ENCODE measurements at places on chromosomes 4 and X.

- no peak for DNase-seq
These were observed 304.2 kb downstream of the ARHGAP24 start for GRCh38 chr4:85779165-85779564.

DNA sequence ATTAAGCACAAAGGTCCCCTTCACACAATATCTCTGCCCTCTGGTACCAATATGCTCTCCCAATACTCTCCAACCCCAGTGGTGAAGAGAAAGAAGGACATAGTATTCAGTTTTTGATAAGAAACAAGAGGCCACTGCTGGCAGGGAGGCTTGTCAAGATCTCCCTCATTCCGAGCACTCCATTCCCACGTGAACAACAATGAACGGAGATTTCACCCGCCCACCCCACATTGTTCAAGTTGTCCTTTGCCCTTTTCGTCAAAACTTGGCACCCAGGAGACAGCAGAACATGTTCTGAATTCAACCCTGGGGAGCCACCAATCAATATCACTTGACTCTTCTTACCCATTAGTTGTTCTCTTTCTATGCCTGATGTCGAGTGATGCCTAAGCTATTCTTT, 54.2 kb upstream of the SLC25A4 start:
- no peak for DNase-seq

GRCh38 chr4:27666943-27667342, 806.3 kb downstream of the STIM2 start:
- DNase-seq: no peak

DNA sequence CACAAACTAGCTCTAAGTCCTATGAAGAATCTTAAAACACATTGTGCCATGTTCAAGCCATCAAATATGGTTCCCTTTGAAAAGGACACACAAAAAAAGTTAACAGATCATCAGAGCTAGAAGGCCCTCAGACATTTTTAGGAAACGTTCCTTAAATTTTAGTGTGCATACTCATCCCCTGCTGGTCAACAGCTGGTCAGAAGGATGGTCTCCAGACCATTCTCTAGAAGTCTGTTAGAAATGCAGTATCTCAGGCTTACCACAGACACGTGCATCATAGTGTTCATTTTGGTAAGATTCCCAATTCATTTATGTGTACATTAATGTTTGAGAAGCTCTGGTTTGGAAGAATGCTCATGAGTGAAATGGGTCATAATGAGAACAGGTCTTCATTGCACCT, 523.1 kb downstream of the INPP4B start:
- DNase-seq: no peak

- no peak for DNase-seq
These were observed 205.9 kb downstream of the AASDH start for GRCh38 chr4:56181140-56181953.

GRCh38 chrX:136322064-136322463, 21.3 kb downstream of the ADGRG4 start:
- no peak for DNase-seq

GRCh38 chr4:48687313-48688051, 92.6 kb downstream of the FRYL start:
- DNase-seq: no peak

DNA sequence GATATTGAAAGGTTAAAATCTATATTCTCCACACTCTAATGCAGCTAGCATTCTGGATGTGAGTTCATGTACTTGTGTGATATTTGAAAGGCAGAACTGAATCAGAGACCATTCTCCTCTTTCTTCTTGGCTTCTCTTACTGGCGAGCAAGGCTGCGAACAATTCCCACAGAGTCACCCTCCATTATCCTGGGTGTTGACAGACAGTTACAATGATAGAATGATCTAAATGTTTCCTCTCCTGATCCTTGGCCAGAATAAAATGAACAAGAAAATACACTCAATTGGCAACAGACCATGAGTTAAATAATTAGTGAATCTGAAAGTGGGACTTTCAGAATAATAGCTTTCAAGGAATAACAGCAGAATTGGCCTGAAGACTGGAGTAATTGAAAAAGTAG, 342.8 kb downstream of the RAPGEF2 start:
- no peak for DNase-seq

GRCh38 chrX:8405631-8406030, 59.0 kb upstream of the VCX3B start:
- no peak for DNase-seq

DNA sequence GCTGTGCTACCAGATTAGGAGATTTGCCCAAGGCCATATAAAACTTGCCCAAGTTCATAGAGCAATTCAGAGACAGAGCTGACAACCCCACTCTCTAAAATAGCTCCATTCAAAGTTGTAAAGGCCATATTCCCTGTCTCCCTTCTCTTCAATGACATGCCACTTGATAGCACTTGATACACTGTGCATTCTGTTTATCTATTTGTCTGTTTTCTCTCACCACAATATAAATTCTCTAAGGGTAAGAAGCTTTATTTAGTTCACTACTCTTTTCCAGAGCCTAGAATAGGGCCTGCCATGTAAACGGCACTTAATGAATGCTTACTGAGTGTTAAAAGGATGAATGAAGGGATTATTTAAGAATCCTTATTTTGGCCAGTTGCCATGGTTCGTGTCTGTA, 24.1 kb upstream of the MAP9 start:
- DNase-seq: no peak

- no peak for DNase-seq
These were observed 43.4 kb downstream of the ZNF182 start for GRCh38 chrX:47960406-47960805.

DNA sequence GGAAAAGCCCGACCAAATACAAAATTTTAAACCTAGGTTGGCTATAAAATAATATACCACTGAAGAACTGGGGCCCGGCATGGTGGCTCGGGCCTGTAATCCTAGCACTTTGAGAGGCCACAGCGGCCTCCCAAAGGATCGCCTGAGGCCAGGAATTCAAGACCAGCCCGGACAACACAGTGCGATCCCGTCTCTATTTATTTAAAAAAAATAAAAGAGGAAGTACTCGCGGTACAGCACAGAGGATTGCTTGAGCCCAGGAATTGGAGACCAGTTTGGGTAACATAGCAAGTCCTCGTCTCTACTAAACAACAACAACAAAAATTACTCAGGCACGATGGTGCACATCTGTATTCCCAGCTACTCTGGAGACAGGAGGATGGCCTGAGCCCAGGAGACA, 44.8 kb upstream of the CDKN2AIP start:
- no peak for DNase-seq

DNA sequence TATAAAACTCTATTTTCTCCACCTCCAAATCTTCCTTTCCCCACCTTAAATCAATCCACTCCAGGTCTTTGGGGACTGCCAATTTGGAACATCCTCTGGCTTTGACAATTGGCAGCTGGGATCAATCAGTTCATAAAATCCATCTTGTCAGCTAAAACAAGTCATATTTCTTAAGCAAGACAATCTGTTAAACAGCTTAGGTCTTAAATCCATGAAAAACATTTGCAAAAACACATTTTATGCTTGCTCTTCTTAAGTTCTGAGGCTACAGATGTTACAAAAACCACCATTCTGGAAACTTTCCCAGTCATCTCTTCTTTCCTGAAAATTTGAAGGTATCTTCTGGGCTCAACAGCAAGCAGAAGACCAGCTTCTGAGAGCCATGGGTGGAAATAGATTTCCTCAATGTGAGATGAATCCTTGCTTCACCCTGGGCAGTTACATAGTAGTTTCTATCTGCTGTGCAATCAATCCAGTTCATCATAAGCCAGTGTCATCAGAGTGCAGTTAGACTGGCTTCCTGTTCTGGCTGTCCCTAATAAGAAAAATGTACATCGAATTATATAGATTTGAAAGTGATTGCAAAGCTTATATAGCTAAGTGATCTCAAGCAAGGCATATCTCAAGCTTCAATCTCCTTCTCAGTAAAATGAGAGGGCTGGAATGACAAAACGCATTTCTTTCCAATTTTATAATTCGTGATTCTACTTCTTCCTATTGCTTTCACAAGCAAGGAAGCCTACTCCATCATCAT, 402.7 kb upstream of the INTU start:
- DNase-seq: no peak

DNA sequence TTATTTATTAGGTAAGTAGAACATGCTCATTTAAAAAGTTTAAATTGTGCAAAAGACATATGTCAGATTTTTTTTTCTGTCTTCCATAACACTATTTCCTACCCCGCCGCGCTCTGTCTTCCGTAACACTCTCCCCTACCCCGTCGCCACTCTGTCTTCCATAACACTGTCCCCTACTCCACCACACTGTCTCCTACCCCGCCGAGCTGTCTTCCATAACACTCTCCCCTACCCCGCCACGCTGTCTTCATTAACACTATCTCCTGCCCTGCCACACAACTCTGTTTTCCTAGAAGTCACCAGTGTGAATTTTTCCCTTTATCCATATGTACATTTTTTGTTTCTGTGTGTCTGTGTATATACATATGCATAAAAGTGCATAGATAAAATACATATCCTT, 4.4 kb downstream of the MSMO1 start:
- DNase-seq: peak; percentile 21

DNA sequence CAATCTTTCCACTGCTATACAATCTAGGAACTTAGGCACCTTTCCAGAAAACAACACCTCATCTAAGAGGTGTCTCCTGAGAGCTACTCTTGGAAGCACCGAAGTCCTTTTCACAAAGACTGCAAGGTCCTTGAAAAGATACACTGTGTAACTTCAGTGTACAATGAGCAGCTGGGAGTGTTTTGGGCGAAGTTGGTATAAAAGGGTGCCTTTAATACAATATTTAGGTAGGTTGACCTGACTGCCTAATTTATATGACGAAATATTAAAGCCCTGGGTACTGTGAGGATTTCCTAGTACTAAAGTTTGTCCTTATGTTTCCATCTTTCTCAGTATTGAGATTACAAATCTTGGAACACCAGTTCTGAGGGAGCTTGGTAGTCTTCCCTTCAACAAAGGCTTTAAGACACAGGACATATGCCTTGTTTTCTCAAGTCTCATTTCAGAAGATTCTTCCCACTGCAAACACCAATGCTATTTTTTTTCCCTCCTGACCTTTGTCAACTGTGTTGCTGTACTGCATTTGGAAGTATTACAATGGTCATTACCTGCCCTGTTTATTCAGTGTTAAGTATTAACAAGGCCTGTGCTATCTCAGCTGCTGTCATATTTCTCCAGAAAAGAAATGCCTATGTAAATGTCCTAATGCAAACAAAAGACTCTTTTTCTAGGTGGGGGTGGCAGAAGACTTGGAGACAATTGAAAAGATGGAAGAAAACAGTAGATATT, 134.2 kb downstream of the MAML3 start:
- peak; percentile 70 for DNase-seq

DNA sequence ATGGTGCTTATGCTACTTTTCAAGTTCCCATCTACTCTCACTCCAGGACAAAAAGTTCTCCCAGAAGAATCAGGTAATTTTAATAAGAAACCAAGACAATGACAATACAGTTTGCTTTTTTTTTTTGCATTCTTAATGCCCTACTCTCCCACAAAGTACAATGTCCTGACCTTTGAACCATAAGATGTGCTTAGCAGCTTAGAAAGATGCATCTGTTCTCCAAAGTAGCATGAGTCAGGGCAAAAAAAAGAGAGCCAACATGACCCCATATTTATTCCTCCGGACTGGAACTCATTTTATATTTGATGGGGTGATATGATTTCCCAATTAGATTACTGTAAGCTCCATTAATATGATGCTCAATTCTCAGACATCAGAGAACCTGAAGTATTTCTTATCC, 16.5 kb upstream of the PDCL2 start:
- DNase-seq: no peak

DNA sequence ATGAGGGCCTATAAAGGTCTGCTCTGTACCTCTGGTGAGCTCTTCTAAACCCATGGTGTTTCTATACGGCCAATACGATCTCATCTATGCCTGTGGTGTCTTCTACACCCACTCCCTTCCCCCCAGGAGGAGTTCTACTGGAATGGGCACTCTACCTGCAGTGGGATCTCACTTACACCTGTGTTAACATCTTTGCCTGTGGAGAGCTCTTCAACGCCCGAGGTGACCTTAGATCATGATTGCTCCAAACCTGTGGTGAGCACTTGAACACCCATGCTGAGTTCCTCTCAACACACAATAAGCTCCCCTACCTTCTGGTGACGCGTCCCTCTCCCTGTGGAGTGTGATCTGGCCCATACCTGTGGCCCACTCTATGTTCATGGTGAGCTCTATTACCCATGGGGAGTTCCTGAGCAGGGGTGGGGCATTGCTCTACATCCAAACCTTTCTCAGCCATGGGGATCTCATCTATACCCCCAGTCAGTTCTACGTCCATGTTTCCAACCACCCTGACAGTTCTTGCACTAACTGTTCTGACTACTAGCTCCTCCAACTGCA, 48.6 kb downstream of the BCOR start:
- no peak for DNase-seq

GRCh38 chr4:154464654-154465053, 26.9 kb downstream of the DCHS2 start:
- no peak for DNase-seq

- DNase-seq: no peak
These were observed 120.9 kb upstream of the GRID2 start for GRCh38 chr4:92182736-92183407.

DNA sequence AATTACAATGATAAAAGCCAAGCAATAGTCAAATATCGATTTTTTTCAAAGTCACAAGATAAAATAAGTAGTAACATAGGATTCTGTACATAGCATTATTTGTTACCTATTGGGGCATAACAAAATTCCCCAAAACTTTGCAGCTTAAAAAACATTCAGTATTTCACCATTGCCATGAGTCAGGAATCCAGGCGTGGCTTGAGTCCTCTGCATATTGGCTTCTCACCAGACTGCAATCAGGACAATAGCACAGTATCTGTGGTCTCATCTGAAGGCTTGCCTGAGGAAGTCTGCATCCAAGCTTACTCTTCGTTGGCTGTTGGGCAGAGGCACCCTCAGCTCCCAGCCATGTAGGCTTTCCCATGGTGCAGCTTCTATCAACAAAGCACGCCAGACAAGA, 6.2 kb upstream of the CTBP1 start:
- no peak for DNase-seq

DNA sequence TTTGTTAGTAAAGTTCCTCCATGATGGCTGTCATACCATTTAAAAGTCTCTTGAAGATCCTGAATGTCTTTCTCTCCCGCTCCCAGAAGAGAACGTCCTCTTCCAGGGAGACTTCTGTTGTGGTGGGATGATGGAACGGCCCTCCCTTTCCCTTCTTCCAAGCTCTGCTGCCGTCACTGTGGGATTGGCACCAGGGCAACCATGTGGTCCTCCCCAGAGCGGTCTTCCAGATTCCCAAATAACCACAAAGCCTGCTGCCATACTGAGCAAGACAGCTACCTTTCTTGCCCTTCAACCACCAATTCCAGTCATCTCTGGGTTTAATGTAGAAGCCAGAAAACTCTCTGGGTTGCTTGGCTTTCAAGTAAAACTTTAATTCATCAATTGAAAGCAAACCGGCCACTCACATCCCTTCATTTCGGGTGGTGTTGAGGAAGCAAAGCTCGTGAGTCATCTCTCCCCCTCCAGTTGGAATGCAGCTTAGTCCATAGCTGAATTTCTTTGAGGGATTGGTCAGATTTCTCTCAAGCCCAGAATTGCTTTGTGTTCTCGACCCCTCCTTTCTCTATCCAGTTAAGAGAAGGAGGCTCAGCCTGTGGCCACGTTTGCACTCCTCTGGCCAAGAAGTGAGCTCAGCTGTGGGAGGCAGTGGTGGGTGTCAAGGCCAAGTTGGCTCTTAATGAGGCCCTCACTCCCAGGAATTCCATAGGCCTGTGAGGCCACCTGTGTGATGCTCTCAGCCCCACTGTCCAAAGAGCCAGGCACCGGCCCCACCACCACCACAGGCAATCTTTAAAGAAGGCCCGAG, 36.9 kb downstream of the FHDC1 start:
- DNase-seq: no peak

- DNase-seq: no peak
These were observed 2.6 kb downstream of the CXCL2 start for GRCh38 chr4:74096265-74096980.

GRCh38 chrX:135185795-135186443, 14.7 kb upstream of the CT55 start:
- DNase-seq: no peak

All from NCI-H526 treated with DMSO at 0.1 percent for 48 hours (cell line).